ENCODE measurements at places on chromosomes 7 and 10.
A peak's percentile ranks its signal among the peaks of the same experiment; 100 is the strongest.

DNA sequence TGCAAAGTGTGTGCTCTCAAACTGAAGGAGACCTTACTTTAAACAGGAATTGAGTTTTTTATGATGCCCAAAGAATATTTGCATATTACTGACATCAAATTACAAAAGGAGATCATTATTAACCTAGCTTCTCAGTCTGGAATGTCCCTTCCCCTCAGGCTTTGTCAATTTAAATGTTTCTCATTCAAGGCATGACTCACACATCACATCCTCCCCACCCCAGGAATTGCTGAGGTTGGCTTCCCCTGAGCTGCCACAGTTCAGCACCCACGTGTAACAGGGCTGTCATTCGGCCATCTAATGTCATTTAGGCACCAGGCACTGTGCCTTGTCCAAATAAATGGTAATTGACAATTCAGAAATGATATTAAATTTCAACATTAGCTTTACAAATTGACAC is 305.9 kb upstream of the MGMT start:
- DNase-seq, result peak; percentile 47

DNA sequence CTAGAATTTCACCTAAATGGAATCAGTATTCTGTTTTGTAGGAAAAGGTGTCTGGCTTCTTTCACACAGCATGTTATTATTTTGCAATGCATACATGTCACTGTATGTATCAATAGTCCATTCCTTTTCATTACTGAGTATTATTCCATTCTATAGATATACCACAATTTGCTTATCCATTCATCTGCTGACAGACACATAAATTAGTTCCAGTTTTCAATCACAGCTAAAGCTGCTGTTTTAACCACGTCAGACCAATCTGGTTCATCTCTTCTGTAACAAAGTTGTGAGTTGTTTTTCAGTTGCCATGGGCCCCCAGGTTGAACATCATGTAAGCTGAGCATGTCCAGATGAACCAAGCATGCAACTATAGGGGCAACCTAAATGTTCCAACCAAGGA is 282.1 kb upstream of the MKLN1 start:
- DNase-seq, result no peak

- DNase-seq, result peak; percentile 66
Observed at GRCh38 chr10:135601-136464, 578 bp downstream of the ZMYND11 start.

DNA sequence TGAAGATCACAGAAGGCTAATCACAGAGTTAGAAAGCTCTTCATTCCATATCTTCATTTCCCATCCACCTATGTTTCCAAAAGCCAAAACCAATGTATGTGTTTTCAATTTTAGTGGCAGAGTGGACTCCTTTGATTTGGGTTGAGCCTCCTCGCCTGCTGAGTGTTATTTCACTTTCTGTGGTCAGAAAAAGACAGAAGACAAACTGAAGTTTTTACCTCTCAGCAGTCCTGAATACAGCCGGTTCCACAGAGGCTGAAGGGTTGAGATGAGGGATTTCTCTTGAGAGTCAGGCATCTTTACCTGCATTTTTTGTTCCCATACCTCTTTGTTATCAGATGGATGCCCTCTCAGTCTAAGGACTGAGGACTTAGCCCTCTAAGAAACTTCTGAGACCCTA is 659.6 kb downstream of the CCSER2 start:
- no peak for DNase-seq

- DNase-seq, result no peak
Observed at GRCh38 chr7:16359216-16359615, 62.1 kb downstream of the CRPPA start.

GRCh38 chr7:107344799-107345198 is 125.1 kb upstream of the GPR22 start:
- DNase-seq, result no peak

Measured in MM.1S (cell line).